ENCODE measurements at places on chromosomes 6 and 20.
A peak's percentile ranks its signal among the peaks of the same experiment; 100 is the strongest.

- DNase-seq, result no peak
Measured at GRCh38 chr20:44576297-44576696, 6.1 kb upstream of the PKIG start.

GRCh38 chr20:50815162-50815989 lies 20.5 kb downstream of the BCAS4 start:
- no peak for DNase-seq

DNA sequence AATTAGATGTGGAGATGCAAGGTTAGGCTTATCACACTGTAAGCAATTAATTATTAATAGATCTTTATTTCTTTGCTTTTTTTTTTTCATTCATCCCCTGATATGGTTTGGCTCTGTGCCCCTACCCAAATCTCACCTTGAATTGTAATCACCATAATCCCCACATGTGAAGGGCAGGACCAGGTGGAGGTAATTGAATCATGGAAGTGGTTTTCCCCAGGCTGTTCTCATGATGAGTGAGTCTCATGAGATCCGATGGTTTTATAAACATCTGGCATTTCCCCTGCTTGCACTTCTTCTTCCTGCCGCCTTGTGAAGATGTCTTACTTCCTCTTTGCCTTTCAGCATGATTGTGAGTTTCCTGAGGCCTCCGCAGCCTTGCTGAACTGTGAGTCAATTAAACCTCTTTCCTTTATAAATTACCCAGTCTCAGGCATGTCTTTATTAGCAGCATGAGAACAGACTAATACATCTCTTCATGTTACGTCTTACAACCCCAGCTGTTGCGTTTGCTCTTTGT lies 333.8 kb downstream of the CDH26 start:
- no peak for DNase-seq

DNA sequence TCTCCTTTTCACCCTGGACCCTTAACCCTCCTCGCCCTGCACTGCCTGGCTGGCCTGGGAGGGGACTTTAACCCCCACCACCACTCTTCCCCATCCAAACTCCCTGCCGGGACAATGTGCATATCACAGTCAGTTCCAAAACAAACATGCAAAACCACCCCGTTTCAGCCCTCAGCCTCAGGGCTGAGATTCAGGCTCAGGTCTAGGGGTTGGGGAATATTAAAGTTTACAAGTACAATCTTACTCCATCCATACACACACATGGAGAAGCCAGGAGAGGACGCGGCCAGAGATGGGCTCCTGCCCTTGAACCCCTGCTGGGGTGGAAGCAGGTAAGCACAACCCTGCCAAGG lies 534 bp downstream of the KIAA1755 start:
- no peak for DNase-seq

DNA sequence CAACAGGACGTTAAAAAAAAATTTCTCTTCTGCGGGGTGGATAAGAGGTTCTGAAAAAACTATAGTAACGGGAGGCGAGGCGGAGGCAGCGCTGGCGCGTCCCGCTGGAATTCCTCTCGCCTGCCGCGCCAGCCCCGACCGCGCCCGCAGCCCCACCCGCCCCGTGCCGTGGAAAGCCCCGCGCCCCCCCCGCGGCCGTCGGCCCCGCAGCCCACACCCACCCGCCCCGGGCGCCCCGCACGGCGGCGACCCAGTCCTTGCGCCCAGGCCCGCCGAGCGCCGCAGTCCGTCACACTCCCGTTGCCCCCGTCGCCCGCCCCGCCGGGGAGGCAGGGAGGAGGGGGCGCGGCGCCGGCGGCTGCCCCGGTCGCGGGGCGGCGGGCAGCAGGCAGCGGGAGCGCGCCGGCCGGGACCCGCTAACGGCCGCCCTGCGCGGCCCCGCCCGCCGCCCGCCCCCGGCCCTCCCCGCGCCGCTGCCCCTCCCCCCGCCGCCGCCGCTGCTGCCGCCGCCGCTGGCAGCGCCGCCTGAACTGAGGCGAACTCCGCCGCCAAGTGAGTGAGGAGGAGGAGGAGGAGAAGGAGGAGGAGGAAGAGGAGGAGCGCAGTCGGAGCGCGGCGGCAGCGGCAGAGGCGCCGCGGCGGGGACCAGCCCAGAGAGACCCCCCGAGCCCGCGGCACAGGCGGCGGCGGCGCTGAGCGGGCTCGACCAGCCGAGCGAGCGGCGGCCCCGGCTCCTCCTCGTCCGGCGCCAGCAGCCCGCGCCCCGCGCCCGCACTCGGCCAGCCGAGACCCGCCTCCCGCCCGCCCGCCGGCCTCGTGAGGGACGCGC lies at the start of gene QKI:
TSS of gene QKI (plus strand) at position 602 of the 829 bp plus-strand sequence. CDS start 476 bp downstream, outside the sequence.
- peak; percentile 55 for DNase-seq

Data from LoVo (cell line).